H9 (cell line): ENCODE measurements at places on chromosomes 7 and 10.

DNA sequence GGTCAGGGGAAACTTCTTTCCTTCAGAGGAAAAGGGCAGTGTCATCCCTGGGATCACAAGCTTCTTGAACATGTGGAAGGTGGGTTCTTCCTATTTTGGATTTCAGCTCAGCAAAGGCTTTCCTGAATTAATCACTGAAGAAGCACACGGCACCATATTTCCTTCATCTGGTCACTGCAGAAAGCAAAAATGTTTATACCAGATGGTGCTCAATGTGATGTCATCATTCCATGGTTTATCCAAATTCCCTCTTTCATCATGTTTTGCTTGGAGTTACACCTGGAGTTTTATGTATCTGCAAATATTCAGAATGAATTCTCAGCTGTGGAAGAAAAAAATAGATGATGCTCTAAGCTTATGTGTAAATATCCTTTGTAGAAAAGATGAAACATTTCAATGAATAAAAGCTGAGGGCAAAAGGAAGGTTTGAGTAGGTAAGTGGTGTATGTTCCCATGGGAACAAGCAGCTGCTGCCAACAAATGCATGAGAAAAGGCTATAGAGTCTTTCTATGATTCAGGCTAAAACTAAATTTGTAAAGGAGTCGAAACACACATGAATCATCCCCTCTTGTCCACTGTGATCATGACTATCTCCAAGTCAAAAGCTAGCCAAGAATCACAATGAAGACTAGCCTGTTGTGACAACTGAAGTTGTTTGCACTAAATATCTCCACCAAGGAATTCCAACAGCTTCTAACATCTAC is 26.9 kb upstream of the BPGM start:
- no peak for DNase-seq

- peak; percentile 7 for DNase-seq
Observed at GRCh38 chr10:47248386-47249090, 51.5 kb upstream of the GDF10 start.

DNA sequence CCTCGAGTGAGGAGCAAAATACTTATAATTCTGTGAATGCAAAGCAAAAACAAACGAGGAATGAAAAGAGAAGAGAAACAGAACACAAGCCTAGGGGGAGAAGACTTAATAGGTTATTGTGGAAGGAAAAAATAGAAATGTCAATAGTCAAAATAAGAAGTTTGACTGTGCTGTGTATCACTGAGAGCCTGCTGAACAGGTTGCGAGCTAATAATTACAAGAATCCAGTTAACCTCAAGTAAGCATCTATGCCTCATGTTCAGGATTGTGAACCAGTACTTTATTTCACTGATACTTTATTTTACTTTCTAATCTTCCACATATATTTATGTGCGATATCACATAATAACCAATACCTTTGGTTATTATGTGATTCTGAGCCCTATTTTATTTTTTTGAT is 316.7 kb downstream of the OTUD1 start:
- DNase-seq = no peak

GRCh38 chr7:131673576-131673975 is 117.1 kb upstream of the PODXL start:
- DNase-seq = no peak

- no peak for DNase-seq
Observed at GRCh38 chr7:112723416-112723815, 66.8 kb downstream of the TMEM168 start.
